ENCODE measurements at places on chromosomes 11 and 22.
A peak's percentile ranks its signal among the peaks of the same experiment; 100 is the strongest.

DNA sequence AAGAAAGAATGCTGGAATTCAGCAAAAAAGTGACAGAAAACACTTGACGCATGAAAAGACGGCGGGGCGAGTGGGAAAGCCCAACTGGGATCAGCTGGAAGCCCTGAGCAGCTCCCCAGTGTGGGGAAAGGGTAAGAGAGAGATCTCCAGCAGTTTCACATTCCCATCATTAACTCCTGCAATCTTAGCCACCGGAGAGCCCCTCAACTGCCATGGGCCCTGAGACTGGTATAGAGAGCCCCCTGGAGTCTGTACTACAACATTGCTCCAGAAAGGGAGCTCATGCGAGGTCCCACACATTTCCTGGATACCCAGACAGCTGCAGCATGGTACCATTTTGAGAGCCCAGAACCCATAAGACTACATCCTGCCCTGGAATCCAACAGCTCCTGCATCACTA, 31.1 kb downstream of the MRGPRX4 start:
- DNase-seq, result no peak

- DNase-seq, result no peak
These were observed 8.1 kb downstream of the DIXDC1 start for GRCh38 chr11:111945198-111945597.

- no peak for DNase-seq
These were observed 342.5 kb downstream of the LRRC4C start for GRCh38 chr11:41116970-41117369.

- DNase-seq, result no peak
These were observed 17.8 kb downstream of the SART1 start for GRCh38 chr11:65979261-65979759.

- DNase-seq, result no peak
These were observed 4.7 kb upstream of the RAD9A start for GRCh38 chr11:67387069-67387468.

DNA sequence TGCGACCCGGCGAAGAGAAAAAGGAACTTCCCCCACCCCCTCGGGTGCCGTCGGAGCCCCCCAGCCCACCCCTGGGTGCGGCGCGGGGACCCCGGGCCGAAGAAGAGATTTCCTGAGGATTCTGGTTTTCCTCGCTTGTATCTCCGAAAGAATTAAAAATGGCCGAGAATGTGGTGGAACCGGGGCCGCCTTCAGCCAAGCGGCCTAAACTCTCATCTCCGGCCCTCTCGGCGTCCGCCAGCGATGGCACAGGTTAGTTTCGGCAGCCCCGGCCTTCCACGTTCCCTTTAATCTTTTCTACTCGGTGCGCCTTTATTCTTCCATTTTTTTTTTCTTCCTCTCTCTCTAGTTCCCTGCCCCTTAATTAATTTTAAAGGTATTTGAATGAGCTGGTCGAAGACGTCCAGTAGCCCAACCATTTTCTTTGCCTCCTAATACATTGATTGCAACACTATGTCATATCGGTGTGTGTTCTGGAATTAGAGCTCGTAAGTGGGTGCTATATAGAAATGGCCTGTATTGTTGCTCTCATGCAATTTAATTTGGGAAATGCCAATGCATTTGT, 537 bp downstream of the EP300 start:
- DNase-seq, result peak; percentile 49

DNA sequence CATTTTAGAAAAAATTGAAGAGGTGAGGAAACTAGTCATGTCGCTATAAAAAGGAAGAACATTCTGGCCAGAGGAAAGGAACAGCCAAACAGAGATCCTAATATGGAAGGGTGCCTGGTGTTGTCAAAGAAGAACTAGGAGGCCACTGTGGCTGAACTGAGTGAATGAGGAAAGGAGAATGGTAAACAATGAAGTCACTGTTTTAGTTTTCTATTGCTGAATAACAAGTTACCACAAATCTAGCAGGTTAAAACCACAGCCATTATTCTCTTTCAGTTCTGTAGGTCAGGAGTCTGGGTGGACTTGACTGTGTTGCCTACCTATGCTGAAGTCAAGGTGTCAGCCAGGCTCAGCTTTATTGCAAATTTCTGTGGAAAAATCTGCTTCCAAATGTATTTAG, 549.3 kb upstream of the CCDC90B start:
- no peak for DNase-seq

DNA sequence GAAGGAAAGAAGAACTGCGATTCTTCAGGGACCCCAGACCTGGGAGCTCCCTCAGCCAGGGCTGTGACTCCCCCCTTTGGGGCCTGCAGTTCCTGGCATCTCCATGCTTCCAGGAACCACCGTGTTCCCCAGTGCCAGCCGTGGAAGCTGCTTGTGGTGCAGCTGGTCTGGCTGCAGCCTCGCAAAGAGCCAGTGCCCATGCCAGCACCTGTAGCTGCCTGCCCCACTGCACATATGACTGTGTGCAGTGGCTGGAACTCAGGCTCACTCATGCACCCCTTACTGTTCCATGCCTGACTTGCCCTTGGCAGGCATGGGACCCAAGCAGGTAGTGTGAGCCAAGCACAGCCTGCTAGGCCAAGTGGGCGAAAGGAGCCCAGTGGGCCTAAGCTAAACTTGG, 401.3 kb downstream of the LRRC4C start:
- DNase-seq, result no peak

DNA sequence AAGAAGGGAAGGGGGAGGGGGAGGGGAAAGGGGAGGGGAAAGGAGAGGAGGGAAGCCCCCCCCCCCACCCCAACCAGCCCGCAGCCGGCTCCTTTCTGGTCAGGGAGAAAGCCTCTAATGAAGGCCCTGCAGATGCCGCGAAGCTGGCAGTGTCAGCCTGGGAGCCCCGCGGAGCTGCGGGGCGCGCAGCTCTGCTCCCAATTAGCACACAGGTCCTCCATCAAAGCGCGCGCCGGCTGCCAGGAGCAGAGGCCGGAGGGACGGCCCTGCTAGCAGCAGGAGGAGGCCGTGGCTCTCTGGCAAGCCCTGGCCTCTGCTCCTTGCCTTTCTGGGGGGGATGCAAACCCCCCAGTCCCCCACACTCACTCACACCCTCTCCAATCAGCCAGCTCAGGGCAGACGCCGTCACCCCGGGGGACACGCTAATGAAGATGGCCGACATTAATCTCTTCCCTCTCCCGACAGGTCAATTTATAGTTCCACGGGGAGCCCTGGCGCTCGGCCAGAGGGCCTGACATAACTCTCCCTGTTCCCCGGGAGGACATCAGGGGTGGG, 70.5 kb upstream of the TCF20 start:
- no peak for DNase-seq

GRCh38 chr11:102115557-102115956, 5.3 kb downstream of the YAP1 start:
- no peak for DNase-seq

DNA sequence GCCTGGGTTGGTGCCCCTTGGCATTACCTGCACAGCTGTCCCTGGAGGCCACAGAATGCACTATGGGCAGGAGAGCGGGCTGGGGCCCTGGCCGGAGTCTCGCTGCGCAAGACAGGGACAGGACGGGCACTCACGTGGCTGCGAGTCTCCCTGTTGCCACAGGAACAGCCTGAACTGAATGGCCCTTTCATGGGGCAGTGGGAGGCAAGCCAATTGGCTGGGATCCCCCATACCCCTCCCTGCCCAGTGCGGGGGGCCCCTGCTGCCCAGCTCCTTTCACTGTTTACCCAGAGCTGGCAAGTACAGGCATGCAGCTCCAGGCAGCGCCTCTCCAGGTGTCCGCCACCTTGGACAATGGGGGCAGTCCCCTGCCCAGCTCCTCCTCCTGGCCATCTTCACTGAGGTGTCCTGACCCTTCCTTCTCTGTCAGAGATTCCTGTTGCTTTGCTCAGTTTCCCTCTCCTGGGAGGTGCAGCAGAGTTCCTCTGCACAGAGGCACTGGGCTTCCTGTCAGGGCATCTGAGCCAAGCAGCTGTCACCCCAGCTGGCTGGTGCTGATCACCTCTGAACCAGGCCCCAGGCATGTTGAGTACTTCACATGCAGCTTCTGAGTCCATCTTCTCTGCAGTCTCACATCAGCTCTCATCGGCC, 5.2 kb downstream of the USP2 start:
- no peak for DNase-seq

GRCh38 chr11:46389450-46390330, 1.9 kb downstream of the CHRM4 start:
- DNase-seq, result peak; percentile 82

- no peak for DNase-seq
These were observed 6.6 kb downstream of the WT1 start for GRCh38 chr11:32428665-32429303.

DNA sequence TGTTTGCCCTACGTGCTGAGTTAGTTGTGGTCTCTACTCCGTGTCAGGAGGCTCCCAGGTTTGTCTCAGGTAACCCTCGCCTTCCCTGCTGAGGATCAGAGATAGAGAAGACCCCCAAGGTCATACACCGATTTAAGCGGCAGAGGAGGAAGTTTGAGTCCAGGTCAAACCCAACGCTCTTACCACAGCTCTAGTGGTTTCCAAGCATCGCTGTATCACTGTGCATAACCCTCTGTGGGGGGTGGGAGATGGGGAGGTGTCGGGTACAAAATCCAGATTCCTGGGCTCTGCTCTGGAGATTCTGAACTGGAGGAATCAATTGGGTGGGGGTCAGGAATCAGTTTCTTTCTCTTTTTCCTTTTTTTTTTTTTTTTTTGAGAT, 627 bp downstream of the DNAJC4 start:
- no peak for DNase-seq

- no peak for DNase-seq
These were observed 6.2 kb downstream of the SYT12 start for GRCh38 chr11:67029146-67029545.

All from stimulated activated CD8-positive, alpha-beta memory T cell treated with anti-CD3 and anti-CD28 coated beads, Interleukin-4, amount 100 ng/mL, for 48 hours (primary cell).